SK-N-SH treated with all-trans-retinoic acid at 6 μM for 48 hours (cell line): ENCODE measurements at places on chromosomes 2 and 18.
A peak's percentile ranks its signal among the peaks of the same experiment; 100 is the strongest.

DNA sequence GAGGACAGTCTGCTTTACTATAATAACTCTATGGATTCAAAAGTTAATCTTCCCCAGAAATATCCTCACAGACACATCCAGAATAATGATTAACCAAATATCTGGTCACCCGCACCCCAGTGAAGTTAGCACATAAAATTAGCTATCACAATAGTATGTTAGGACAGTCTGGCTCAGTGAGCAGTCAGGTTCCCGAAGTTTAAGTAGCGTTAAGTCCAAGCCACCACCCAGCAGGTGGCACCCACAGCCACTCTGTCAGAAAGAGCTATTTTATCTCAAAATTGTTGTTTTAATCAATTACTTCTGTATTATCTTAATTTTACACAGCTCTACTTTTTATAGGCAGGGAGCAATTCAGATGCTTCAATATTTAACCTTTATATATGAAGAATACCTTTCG is 537.5 kb downstream of the MBD2 start:
- ATAC-seq, result no peak

DNA sequence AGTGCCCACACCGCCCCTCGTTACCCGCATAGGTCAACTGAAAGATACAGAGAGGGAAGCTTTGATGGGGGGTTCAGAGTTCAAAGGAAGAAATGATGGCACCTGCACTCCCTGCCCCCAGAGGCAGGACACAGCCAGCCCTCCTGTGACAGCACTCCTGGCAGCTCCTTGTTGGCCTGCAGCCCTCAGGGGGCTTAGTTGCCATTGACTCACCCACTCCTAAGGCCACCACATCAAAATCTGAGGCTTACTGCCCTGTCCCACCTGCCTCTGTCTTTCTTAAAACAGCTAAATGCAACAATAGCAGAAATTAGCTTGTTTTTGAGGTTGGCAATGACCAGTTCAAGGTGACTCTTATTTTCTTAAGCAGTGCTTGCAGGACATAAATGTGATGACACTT is 31.6 kb upstream of the SLC35F6 start:
- no peak for ATAC-seq

DNA sequence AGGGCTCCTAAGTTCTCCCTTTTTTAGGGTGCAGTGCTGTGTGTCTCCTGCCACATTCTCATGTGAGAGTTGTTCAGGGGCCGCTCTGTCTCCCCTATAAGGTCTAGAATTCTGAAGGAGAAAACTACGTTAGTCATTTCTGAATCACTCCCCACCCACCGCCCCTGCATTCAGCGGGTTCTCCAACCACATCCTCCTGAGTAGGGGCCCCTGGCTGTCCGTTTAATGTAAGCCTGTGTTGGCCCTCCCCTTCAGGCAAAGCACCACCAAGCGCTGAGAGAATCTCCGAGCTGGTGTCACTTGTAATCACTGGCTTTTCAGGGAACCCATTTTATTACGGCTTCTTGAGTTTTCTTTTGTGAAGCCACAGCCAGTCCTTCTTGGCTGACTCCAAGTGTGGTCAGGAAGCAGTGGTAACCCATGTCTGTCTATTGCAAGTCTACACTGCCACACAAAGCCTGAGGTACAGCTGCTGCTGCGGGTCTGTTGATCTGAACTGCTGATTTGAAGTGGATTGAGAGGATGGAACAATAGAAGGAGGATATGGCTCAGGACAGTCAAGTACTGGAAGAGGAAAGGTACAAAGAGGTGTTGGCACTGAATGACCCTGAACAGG is 16.9 kb downstream of the LCT start:
- ATAC-seq, result no peak

DNA sequence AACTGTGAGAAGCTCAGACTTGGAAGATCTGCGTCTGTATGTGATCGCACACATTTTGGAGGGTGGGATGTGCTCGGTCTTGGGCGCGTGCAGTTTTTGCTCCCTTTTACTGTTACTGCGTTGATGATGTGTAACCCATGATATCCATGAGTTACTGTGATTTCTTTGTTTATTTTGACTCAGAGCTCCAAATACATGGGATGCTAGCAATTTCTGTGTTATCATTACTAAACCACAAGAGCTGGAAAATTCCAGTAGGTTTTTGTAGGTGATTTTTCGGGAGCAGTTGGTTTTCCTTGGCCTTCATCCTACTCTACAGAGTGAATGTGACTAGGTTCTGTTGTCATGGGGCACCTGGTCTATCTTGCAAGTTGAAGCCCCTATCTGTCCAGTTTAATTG is 124.2 kb downstream of the AGAP1 start:
- no peak for ATAC-seq

GRCh38 chr2:238254095-238254723 is 14.4 kb upstream of the HES6 start:
- no peak for ATAC-seq

GRCh38 chr2:118661179-118661578 is 186.3 kb downstream of the EN1 start:
- ATAC-seq, result peak; percentile 55; the same call in 2 of the 3 replicates

GRCh38 chr18:48186131-48186766 is 222.9 kb downstream of the ZBTB7C start:
- ATAC-seq, result no peak

DNA sequence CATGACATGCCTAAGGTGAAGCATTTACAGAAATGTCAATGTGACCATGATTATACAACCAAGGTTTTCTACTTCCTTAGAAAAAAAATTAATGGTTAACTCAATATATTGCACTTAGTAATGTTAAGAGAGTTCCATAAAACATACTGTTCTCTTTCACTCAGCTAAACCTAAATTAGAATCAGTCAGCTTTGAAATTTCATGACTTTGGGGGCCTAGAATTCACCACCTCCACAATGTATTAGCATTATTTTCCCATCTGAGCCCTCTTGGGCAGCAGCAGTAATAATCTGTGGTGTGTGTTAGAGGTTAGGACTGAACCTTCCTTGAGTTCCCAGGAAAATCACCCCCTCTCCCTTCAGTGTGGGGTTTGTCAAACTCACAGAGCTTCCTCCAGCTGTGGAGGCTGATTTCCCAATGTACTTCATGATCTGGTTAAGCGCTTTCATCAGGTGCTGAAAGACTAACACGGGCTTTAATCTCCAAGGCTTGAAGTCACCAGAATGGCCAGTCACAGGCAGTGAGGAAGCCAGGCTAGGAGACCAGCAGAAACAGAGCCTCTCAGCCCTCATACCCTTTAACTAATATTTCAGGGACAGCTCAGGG is 7.1 kb upstream of the UPP2 start:
- no peak for ATAC-seq
